Activated naive CD8-positive, alpha-beta T cell treated with anti-CD3 and anti-CD28 coated beads, Interleukin-2, amount 10 ng/mL, durations not matched to agents 7 days and 5 days (primary cell): ENCODE measurements at places on chromosomes 6 and 20.

- DNase-seq = no peak
Measured at GRCh38 chr6:13654496-13654895, 39.4 kb downstream of the NOL7 start.

DNA sequence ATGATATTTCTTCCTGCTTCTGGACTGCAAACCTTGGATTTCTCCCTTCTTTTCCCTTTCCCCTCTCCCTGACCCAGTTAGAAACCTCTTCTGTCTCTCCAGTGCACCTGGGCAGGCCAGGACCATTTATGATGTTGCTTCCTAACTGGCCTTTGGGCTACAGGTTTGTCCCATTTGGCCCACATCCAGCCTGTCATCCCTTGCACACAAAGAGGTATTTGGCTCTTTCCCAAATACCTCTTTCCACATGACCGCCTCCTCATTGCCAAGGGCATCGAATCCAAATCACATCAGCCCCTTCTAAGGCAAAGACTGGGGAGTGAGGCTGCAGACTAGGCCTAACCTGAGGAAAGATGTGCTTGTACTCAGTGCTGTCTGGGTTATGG, 13.6 kb downstream of the FGD2 start:
- no peak for DNase-seq

DNA sequence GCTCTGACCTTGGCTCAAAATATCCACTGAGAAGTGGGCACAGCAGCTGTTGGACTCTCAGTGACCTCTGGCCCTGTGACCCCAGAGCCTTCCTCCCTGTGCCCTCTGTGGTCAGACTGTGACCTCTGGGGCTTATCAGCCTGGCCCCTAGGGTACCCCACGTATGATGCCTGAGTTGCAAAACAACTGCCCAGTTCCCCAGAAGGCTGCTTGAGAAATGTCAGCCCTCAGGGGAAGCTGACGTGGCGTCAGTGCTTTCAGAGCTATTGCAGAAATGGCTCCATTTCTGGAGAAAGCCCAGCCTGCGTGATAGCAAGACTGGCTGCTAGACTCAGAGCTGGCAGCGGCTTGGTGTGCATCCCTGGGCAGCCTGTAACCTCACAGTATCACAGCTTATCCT, 31.5 kb upstream of the TGM2 start:
- peak; percentile 12 for DNase-seq

DNA sequence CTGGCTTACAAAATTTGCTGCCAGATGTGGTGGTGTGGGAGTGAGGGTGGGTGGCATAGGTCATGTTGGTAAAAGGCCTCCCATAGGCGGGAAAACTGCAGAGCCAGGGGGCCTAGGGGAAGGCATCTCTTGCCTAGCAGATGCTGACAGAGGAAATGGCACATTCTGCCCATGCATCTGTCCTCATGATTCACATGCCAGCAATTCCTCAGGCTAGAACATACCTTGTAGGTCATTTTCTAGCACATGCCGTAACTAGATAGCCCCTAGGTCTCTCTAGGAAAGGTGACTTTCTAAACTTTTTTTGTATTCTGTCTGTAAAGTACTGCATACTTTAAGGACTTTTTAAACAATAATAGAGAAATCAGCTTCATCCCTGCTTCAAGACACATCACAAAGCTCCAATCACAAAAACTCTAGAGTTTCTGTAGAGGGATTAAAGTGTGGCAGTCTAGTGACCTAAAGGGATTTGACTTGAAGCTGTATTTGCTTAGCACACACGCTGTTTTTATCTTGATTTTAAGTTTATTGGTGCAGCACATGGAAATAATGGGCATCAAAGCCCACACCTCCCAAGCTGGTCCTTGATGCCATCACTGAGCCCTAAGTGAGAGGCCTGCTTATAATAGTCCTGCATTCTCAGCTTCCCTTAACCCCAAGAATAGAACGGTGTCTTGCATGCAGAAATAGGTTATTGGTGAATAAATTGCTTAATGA, 55.2 kb downstream of the ANKEF1 start:
- no peak for DNase-seq

GRCh38 chr6:31143148-31143547, 4.3 kb upstream of the PSORS1C2 start:
- no peak for DNase-seq

- DNase-seq = no peak
Measured at GRCh38 chr6:122042380-122042779, 357.1 kb upstream of the HSF2 start.

DNA sequence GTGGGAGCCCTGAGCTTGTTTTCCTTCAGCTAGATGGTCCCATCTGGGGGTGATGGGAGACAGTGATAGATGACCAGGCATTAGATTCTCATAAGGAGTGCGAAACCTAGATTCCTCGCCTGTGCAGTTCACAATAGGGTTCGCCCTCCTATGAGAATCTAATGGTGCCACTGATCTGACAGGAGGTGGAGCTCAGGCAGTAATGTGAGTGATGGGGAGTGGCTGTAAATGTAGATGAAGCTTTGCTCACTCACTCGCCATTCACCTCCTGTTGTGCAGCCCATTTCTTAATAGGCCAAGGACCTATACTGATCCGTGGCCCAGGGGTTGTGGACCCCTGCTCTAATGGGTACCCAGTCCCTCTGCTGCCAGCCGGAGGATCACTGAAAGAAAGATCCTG, 20.7 kb upstream of the KCNB1 start:
- DNase-seq = no peak

GRCh38 chr20:62652041-62652893, 10.0 kb downstream of the SLCO4A1 start:
- peak; percentile 74 for DNase-seq

GRCh38 chr6:132962936-132963868, 148.8 kb downstream of the RPS12 start:
- peak; percentile 71 for DNase-seq

DNA sequence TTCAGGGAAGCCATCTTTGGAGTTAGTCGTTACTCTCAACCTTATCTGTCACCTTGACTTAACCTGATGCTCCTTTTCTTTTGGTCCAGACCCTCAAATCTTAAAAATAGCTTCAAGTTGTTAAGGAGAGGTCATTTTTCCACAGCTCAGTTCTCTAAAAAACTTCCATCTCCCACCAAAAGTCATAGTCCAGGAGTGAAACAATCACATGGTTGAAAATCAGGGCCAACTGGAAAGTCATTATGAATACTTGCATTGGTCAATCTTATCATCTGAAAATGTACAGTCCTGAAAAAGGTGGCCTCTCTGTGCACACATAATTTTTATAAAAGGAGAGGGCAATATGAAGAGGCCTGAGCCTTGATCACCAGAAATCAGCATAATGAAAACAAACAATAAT, 195.7 kb downstream of the BCAS1 start:
- DNase-seq = no peak

- DNase-seq = no peak
Measured at GRCh38 chr6:144500892-144501291, 215.8 kb downstream of the UTRN start.

- no peak for DNase-seq
Measured at GRCh38 chr6:120262354-120262753, 912.8 kb upstream of the MAN1A1 start.

DNA sequence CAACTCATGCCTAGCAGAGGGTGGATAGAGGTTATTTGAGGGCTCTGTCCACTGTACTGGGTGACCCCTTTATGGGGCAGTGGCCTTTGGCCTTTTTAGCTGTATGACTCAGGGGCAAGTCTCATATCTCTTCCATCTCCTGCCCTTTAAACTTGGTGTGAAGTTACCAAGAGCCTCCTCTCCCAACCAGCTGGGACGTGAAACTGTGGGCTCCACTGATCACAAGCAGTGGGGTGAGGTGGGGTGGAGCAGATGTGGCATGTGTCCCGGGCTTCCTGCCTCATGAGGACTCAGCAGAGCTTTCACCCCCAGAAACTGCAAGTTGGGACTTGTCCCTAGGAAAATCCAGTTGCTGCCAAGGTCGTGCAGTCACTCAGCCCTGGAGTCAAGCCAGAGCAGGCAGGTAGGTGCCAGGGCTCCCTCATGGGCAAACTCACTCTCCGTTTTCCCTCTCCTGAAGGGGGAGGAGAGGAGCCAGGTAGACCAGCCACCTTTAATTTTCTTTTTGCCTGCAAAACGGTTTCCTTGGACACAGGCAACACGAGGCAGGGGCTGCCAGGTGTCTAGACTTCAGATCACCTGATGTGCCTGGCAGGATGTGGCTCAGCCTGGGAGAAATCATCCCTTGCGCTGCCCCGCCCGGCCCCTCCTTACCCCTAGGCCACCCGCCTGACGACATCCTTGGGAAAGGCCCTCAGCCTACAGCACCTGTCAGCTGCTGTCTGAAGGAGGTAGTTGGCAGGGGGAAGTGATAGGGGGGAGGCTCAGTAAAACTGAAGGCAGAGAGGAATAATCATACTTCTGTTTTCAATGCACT, 4.0 kb downstream of the CDKN1A start:
- DNase-seq = peak; percentile 57

DNA sequence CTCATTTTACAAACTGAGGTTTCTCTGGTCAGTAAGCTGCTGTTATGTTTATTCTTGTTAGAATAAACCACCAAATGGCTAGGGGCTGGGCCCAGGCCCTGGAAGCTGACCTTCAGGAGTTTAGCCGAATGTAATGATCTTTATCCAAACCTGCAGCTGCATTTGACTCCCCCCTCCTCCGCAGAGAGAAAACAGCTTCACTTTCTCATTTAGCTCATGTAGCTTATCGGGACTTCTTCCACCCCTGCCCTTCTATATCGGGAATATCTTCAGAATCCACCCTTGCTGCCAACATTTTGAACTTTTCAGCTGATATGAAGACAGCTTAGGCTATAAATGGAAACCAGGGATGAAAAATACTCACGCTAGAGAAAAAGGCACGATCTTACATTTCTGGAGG, 102.6 kb downstream of the ZMYND8 start:
- no peak for DNase-seq

- no peak for DNase-seq
Measured at GRCh38 chr20:56392881-56393482, 537 bp downstream of the CSTF1 start.

GRCh38 chr6:41191569-41191968, 9.4 kb downstream of the TREML2 start:
- DNase-seq = no peak

DNA sequence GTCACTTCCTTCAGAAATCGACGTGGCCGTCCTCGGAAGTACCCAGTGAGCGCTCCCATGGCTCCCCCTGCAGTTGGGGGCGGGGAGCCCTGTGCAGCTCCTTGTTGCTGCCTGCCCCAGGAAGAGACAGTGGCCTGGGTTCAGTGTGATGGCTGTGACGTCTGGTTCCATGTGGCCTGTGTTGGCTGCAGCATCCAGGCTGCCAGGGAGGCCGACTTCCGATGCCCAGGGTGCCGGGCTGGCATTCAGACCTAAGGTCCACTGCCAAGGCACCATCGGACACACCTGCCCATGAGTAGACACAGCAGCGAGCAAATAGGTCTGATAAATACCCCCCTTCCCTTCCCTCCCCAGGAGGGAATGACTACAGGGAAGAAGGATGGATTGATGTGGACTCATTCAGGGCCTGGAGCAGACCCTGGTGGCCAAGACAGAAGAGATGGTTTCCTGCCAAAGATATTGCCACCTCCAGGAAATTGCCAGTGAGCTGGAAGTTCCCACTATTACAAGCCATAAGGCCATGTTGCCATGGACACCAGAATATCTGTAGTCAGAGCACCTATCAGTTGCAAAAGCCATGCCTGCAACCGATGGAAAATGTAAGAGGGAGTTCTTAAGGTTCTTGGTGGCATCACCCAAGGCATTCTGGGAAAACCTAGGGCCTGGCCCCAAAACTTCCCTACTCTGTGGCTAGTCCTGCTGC, 4.2 kb downstream of the TCF19 start:
- DNase-seq = no peak

DNA sequence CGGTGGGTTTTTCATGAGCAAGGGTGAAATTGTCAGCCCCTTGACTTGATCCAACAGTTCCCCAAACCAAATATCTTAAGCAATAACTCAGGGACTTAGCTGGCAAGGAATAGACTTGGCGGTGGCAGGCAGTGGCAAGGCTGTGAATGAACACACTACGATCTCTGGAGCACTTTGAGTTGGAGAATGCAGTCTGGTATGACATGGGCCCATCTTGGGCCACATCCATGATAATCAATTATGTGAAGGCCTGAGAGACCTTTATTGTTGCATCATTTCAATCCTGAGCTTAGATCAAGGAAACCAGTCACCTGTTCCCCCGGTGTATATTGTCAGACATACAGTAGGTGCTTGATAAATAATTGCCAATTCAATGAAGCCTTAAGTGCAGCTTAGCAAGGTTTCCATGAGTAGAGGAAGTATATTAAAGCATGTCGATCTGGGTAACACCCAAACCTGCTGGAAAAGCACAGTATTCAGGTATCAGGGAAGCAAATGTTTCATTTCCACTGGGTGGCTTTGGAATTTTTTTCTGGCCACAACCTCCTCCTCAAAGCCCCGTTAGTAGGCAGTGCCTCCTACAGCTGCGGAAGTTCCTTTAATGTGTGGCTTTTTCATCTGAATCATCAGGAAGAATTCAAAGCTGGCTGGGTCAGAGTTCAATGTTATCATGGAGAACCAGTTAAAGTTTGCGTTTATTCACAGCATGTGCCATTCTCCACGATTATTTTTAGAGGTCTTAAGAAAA, 10.2 kb downstream of the CASS4 start:
- no peak for DNase-seq

DNA sequence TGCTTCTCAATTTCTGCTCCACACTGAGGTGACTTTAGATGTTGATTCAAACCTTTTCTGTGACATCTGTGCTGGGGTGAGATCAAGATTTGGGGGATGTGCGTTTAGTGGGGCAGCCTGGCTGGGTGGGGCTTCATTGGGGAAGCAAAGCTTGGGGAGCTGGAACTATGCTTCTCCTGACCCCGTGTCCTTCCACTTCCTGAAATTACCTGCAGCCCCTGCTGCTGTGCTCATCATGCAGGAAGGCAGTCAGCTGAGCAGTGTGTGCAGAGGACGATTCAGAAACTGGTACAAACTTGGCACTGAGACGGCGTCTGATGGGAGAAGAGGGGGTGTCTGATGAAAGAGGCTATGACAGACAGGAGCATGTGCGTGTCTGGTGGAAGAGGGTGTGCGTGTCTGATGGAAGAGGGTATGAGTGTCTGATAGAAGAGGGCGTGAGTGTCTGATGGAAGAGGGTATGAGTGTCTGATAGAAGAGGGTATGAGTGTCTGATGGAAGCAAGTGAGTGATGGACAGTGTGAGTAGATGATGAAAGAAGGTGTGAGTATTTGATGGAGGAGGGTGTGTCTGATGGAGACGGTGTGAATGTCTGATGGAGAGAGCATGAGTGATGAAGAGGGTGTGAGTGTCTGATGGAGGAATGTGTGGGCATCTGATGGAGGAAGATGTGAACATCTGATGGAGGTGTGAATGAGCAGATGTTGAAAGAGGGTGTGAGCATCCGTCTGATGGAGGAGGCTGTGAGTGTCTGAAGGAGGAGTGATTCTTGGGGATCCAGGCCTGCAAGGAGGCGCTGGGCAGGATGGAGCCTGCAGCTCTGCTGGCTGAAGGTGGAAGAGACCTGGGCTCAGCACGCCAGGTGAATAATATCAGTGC, 103.4 kb downstream of the SYCP2 start:
- DNase-seq = no peak

DNA sequence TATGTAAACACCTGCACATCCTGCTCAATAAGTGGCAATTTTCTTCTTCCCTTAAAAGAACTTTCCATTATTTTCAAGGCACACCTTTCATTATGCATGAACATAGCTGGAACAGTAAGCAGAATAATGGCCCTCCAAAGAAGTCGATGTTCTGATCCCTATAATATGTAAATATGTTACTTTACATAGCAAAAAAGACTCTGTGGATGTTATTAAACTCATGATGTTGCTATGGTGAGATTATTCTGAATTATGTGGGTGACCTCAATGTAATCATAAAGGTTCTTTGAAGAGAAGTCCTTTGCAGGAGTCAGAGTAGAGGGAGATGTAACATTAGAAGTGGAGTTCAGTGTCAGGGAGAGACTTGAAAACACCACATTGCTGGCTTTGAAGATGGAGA, 299.9 kb upstream of the PLN start:
- no peak for DNase-seq

GRCh38 chr6:156396068-156396771, 381.0 kb upstream of the ARID1B start:
- DNase-seq = no peak
